ENCODE measurements at places on chromosomes 12 and 14.

- DNase-seq, result no peak
Measured at GRCh38 chr14:106787626-106788025, 1261.2 kb downstream of the TMEM121 start.

GRCh38 chr14:51039252-51039651 is 55.7 kb downstream of the TRIM9 start:
- DNase-seq, result no peak

DNA sequence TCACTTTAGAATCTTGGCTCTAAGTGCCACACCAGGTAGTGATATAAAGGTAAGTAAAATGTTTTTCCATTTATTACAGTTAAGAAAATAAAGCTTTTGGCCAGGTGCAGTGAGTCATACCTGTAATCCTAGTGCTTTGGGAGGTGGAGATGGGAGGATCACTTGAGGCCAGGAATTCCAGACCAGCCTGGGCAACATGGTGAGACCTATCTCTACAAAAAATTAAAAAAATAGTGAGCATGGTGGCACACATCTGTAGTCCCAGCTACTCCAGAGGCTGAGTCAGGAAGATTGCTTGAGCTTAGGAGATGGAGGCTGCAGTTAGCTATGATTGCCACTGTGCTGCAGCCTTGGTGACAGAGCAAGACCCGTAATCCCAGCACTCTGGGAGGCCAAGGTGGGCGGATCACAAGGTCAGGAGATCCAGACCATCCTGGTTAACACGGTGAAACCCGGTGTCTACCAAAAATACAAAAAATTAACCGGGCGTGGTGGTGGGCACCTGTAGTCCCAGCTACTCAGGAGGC is 5.0 kb downstream of the FANCM start:
- DNase-seq, result no peak

GRCh38 chr14:24293525-24293924 is 6.1 kb downstream of the DHRS1 start:
- no peak for DNase-seq

- DNase-seq, result no peak
Measured at GRCh38 chr12:5047094-5047493, 3.4 kb downstream of the KCNA5 start.

- DNase-seq, result no peak
Measured at GRCh38 chr12:95474660-95474958, 657 bp downstream of the METAP2 start.

DNA sequence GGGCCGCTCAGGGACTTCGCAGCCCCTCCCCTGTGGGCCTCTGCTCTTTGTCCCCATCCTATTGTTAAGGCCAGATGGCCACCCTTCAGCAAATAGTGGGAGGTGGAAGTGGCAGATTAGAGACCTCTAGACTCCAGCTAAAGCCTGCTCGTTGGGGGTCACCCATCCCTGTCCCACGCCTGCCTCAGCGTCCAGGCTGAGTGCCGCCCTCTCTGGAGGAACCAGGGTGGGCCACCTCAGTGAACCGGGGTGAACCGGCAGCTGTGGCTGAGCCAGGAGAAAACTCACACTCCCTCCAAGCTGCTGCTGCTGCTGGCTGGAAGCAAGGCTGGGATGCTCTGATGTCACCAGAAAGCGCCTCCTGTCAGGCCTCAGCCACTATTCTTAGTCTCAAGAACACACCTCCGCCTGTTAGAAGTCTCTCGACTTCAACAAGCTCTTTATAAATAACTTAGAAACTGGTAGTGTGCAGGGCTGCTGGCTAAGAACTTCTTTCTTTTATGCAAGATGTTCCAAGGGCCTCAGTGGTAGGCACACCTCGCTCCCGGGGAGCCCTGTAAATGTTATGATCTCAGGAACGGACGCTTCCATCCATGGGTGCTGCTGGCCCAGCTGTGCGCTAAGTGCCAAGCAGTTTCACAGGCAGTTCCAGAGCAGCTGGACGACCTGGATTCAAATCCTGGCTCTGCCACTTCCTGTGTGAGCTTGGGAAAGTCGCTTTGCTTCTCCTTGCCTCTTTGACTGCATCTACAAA is 19.8 kb upstream of the TESC start:
- DNase-seq, result peak; percentile 67

GRCh38 chr12:108930155-108930554 is 50.3 kb downstream of the DAO start:
- DNase-seq, result no peak

DNA sequence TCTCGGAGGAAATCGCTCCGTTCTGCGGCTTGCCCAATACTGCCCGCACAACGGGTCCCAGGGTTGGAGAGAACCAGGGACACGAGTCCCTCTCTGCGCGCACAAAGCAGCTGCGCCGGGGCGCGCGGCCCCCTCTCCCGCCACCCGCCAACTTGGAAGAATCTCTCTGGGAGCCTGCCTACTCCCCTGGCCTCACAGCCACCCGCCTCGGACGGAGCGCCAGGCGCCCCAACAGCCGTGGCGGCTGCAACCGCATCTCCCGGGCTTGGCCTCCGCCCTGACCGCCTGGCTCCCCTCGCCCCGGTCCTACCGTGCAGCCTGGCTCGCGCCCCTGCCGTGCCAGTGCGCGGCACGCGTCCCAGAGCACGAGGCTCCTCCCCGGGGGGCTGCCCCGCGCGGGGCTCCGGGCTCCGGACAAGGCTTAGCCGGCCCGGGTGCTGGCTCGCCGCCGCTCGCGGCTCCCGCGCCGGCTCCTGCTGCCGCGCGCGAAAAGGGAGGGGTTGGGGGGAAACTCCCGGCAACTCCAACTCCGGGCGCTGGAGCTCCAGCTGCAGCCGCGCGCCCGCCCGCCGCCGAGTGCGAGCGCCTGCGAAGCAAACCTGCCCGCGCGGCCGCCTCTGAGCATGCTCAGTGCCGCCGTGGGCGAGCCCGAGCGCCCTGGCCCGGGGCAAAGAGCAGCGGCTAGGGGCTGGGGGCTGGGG is at the start of gene STXBP6:
TSS of gene STXBP6 (minus strand) at position 580 of the 701 bp plus-strand sequence. CDS start 75,329 bp downstream, outside the sequence.
- DNase-seq, result no peak

DNA sequence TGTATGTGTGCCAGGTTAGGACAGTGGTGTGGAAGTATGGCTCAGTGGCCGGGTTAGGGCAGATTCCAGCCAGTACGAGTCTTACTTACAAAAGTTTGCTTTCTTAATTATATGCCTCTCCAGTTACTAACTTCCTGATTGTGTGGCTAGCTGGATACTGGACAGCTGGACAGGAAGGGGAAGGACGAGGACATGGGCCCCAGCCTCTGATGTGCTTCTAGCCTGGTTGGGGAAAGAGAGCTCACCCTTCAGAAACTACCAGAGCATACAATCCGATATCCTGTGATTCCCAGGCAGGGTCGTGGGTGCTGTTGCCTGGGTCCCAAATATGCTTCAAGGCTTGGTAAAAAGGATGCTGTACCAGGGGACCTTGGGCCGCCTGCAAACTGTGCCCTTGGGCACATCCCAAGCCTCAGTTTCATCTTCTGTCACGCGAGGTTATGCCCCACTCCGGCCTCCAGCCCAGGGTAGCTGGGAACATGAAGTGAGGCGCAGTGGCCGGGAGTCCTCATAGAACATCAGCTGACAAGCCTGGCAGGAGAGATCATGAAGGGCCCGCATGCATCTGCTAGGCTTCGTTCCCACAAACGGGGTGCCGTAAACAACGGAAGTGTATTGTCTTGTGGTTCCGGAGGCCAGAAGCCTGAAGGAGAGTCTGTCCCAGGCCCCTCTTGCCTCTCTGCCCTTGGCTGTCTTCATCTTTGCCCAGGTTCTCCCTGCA is 23.2 kb upstream of the RIN3 start:
- no peak for DNase-seq

DNA sequence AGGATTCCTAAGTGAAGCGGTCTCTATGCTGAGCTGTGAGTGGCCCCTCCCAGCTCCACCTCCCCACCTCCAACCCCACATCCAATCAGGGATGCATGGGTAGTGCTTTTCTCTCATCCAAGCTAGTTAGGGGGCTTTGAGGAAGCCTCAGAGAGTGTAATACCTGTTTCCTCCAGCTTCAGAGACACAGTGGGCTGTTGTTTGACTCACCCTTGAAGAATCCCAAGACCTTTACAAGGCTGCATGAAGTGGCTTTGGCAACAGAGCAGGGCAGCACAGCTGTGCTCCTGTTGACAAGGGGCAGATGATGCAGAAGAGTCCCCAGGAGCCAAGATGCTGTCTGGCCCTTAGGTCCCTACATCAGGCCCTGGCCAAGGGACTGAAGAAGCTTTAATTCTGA is 27.1 kb upstream of the CLMN start:
- no peak for DNase-seq

DNA sequence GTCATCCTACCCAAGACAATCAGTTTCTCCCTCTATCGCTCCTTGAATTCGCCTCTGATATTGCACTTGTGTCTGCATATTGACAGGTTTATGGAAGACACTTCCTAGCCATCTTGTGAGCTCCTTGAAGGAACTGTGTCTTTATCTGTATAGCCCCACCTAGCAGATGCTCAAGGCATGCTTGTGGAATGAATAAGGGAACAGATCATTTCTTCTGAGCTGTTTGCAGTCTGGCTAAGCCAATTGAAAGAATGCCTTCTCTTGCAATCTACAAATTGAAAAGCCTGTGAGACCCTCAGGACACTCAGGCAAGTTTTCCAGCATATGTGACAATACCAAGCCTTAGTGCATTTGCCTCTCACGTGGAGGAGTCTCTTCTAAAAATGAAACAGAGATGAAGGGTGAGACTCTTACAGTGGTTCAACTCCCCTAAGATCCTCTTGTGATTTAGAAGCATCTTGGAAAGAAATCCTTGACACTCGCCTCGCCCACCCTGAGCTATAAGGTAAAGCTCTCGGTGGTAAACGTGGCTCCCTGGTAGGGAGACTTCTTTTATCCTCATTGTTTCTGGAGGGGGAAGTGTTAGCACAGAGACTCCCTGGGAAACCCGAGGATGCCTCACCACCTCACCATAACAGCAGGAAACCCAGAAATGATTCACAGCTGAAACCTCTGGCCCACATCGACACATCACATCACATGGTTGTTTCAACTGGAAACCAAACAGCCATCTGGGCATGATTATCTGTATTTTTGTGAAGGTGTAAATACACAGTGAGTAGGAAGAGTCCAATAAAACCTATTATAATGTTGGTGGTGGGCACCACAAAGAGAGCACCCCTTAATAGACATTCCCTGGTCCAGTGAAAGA is 112.3 kb upstream of the BCL2L14 start:
- DNase-seq, result no peak

DNA sequence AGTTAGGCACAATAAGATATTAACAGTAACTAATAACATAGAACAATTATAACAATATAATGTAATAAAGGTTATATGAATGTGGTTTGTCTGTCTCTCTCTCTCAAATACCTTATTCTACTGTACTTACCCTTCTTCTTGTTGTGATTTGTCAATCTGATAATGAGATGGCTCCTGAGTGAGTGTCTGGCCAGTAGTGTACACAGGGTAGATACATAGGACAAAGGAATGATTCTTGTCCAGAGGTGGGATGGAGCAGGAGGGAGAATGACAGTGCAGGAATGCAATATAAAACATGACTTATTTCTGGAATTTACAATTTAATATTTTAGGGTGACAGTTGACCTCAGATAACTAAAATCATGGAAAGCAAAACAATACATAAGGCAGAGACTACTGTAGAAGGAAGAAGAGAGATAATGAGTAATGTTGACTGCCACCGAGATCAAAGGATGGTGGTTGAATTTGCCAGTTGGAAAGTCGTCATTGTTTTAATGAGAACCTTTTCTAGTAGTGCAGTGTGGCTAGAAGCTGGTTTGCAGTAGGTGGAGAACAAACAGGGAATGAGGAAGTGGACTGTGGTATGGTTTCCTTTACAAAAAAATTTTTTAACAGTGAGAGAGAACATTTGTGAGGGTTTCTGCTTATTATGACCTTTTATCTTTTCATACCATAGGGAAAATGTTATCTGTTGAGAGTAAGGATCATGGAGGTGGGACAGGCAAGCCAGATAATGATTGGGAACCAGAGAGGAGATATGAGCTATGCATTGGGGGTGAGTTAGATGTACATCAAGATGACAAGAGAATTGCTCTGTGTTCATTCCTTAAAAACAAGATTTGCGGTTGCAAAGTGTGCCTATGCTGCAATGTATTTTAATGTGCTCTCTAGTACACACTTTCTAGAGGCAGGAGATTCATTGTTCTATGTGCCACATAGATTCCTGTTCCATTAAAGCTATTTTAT is 458.3 kb downstream of the BTG1 start:
- DNase-seq, result no peak

GRCh38 chr12:41795051-41795600 is 349.5 kb downstream of the GXYLT1 start:
- peak; percentile 70 for DNase-seq

DNA sequence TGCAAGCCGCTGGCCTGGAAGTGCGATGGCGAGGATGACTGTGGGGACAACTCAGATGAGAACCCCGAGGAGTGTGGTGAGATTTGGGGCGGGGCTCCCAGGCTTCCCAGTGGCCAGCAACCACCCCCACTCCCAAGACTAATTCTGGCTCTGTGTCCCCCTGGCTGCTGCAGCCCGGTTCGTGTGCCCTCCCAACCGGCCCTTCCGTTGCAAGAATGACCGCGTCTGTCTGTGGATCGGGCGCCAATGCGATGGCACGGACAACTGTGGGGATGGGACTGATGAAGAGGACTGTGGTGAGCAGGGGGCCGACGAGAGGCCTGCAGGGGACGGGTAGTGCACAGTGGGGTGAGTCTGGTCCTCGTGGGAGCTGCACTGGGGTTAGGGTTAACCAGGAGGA is 12.1 kb upstream of the NXPH4 start:
- DNase-seq, result no peak

DNA sequence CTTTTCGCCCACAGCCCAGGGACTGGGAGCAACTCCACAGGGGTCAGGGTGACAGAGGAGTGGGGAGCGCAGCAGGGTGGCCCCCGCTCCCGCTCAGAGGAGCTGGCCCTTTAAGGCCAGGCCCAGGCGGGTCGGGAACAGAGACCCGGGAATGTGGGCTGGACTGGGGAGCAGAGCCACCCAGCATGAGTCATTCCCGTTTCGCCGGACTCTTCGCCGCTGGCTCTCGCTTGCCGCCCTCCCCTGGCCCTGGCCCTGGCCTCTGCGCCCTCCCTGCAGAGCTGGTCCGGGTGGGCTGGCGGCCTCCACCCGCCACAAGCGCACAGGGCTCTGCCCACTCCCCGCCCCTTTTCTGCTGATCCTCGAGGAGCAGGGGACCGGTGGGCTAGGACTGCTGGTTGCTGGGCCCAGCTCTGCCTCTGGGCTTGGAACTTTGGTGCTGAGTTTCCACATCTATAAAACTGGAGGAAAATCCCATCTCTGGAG is 92.8 kb downstream of the NINJ2 start:
- DNase-seq, result no peak

DNA sequence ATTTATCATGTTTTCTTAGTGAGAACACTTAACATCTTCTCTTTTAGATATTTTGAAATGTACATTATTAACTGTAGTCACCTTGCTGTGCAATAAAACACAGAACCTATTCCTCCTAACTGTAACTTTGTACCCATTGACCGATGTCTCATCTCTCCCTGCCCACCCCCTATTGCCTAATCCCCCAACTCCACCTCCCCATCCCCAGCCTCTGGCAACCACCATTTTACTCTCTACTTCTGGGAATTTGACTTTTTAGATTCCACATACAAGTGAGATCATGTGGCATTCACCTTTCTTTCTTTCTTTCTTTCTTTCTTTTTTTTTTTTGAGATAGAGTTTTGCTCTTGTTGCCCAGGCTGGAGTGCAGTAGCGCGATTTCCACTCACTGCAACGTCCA is 4.4 kb upstream of the CCDC198 start:
- DNase-seq, result no peak

- no peak for DNase-seq
Measured at GRCh38 chr14:34374998-34375740, 86.9 kb downstream of the SPTSSA start.

All from NCI-H1694 treated with DMSO at 0.1 percent for 48 hours (cell line).